SJSA1 (cell line): ENCODE measurements at places on chromosomes 3 and 15. TPM values are rescaled to one million over a fixed set of nuclear protein-coding genes. Genes with fewer than 3 reads are reported as not detected.
A peak's percentile ranks its signal among the peaks of the same experiment; 100 is the strongest.

Gene FAM107A
- not detected in 2 replicates for total RNA-seq

- H3K36me3 ChIP-seq: no peaks in the 10 kb centered on the region
- H3K27me3 ChIP-seq: no peaks in the 10 kb centered on the region
- no peak overlapping the region for H3K27ac ChIP-seq
- no peak overlapping the region for H3K4me3 ChIP-seq
These were observed 225.9 kb downstream of the ITPR1 start for GRCh38 chr3:4719046-4719501.

- H3K27me3 ChIP-seq: no peaks in the 10 kb centered on the region
- no peaks in the 10 kb centered on the region for H3K36me3 ChIP-seq
- H3K4me3 ChIP-seq: no peak overlapping the region
- H3K4me1 ChIP-seq: no peaks in the 10 kb centered on the region; the same call in 1 of the 2 replicates
These were observed 149.3 kb downstream of the RPLP1 start for GRCh38 chr15:69601711-69602504.

DNA sequence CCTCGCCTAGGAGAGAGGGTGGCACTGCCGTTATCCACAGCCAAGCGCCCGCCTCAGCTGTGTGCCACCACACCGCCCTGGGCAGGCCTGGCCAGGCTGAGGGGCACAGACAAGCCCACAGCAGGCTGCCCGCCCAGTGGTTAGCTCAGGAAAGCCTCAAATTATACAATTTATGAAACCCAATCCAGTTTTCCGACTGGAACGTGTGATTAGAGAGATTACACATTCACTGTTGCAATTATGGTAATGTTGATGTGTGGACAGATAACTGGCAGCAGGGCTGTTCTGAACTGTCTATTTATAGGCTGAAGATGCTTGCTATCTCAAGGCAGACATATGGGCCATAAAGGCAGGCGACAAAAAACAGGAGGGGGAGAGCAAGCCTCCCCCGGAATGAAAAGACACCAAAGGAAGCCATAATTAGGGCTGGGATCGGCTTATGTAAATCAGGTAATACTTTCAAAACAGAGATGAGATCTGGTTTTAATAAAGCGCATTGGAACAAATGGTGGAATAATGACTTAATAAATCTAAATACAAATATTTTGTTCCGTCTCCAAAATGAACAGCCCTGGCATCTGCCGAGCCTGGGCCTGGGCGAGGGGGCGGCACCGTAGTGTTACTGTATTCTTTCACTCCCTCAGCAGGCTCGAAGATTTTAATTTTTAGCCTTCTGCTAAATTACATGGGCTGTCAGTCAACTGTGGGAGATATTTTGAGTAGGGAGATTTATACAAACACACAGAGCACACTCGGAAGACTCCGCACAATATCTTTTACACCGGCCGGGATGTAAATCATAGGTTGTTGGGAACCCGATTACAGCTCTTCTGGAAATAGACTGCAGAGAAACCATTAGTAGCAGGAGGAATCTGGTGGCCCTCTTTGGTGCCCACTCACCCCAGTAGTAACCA, 103.1 kb upstream of the TLE3 start:
- no peak overlapping the region for H3K4me3 ChIP-seq
- DNase-seq: no peak
- peaks cover 16% of the 10 kb centered on the region for H3K4me1 ChIP-seq
- H3K27me3 ChIP-seq: no peaks in the 10 kb centered on the region
- H3K36me3 ChIP-seq: no peaks in the 10 kb centered on the region

GRCh38 chr15:96160269-96160668, 170.2 kb upstream of the NR2F2 start:
- H3K36me3 ChIP-seq: no peaks in the 10 kb centered on the region
- no peak overlapping the region for H3K27ac ChIP-seq
- no peaks in the 10 kb centered on the region for H3K27me3 ChIP-seq

- DNase-seq: peak; percentile 69
- no peaks in the 10 kb centered on the region for H3K27me3 ChIP-seq
- H3K4me3 ChIP-seq: no peak overlapping the region
- peak overlapping the region; percentile 76 for H3K27ac ChIP-seq
- no peaks in the 10 kb centered on the region for H3K36me3 ChIP-seq
These were observed 187.7 kb upstream of the CMC1 start for GRCh38 chr3:28053759-28054158.

- H3K36me3 ChIP-seq: no peaks in the 10 kb centered on the region
- H3K27ac ChIP-seq: no peak overlapping the region
- H3K4me1 ChIP-seq: no peaks in the 10 kb centered on the region
These were observed 335.5 kb downstream of the IL5RA start for GRCh38 chr3:2774481-2775249.
